Fibroblast of the conjunctiva (primary cell): ENCODE measurements at places on chromosomes 12 and 14.

- DNase-seq: no peak
Observed at GRCh38 chr12:105977652-105978051, 161.1 kb downstream of the NUAK1 start.

GRCh38 chr12:53379389-53380103 is 430 bp upstream of the SP1 start:
- peak; percentile 100 for DNase-seq

- DNase-seq: no peak
Observed at GRCh38 chr12:119691202-119691810, 23.4 kb downstream of the PRKAB1 start.

- DNase-seq: no peak
Observed at GRCh38 chr12:45284096-45284901, 68.4 kb downstream of the ANO6 start.

DNA sequence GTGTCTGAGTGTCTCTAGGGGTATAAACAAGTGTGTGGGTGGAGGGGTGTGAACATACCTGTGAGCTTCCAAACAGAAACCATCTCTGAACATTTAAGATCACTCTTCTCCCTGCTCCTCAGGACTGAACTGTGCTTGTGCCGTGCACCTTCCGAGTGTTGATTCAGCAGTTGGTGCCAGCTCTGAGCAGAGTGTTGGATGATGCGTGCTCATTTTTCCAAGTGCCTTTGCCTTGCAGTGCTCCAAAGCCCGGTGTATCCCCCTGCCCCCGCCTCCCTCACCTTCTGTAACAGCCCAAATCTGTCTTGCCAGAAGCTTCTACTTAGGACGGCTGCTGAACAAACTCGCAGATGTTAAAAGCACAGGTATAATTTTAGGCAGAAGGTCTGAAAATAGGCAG is 4.4 kb downstream of the WSCD2 start:
- no peak for DNase-seq

DNA sequence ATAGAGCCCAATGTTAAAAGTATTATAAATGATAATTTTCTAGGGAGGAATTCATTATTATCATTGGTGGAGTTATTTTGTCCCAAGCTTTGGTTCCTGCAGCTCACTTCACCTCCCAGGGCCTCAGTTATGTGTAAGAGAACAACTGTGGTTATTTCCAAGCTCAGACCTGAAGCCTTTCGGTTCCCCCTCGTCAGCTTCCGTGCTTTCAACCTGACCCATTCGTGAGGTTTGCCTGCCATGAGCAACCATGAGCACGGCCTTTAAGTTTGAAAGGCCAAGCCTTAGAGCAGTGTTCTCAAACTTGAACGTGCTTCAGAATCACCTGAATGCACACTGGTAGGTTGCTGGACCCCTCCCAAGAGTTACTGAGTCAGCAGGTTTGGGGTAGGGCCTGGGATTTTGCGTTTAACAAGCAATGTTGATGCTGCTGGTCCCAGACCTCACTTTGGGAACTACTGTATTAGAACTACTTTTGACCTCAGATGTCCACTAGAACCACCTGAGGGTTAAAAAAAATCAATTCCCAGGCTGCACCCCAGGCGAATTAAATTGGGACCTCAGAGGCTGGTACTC is 133.0 kb upstream of the PRMT8 start:
- no peak for DNase-seq

DNA sequence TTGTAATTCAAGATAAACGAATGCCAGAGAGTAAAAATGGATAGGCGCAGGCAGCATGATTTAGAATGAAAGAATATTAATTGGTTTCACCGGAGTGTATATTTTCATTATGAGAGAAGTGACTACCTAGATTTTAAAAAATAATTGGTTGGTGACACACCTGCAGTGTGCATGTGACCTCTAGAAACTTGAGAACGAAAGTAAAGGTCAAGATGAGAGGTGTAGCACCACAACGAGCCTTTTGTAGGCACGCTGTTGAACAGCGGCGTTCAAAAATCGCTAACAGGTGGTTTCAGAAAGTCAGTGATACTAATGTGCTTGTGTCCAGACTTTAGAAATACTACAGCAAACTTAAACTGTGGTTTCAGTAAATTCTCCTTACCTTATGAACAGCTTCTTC is 123.8 kb downstream of the NPAS3 start:
- DNase-seq: no peak

DNA sequence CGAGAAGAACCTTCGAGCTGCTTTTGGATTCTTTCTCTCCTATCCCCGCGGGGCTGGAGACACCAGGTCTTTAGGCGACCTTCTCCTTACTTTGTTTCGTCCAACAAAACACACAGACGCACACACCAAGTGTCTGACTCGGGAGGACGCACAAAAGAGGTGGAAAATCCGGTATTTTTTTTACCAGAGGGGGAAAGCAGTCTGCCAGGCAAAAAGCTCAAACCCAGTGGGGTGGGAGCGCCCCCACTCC is 2.1 kb downstream of the SIX4 start:
- DNase-seq: no peak

DNA sequence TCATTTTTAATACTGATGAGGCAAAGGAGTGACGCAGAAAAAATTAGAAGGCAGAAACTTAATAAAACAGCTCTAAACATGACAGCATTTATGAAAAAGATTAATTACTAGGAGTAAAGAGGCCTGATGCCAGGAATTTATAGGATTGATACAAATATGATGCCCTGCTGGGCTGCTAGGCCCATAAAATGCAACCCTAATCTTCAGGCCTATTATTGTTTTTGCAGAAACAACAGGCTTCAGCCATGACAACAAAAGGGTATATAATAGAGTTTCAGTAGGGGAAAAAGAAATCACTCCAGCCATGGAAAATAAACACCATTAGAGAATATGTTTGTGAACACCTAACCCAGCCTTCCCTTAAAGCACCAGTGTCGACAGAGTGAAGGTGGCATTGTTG is 50.6 kb downstream of the OTX2 start:
- DNase-seq: no peak

DNA sequence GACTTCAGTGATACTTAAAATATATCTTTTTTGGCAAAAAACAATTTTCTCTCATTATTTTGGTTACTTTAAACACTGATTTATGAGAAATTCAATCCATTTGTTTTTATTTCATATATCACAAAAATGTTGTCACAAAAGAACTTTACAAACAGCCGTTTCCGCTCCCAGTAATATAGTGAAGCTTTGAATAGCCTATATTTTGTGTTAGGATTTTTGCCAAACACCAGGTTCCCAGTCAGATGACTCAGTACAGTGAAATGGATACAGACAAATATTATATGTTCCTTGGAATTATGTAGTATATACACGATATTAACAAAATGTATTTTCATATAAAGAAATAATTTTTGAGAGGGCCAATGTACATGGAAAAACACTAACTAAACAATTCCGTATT is 411.1 kb downstream of the CCER1 start:
- no peak for DNase-seq

DNA sequence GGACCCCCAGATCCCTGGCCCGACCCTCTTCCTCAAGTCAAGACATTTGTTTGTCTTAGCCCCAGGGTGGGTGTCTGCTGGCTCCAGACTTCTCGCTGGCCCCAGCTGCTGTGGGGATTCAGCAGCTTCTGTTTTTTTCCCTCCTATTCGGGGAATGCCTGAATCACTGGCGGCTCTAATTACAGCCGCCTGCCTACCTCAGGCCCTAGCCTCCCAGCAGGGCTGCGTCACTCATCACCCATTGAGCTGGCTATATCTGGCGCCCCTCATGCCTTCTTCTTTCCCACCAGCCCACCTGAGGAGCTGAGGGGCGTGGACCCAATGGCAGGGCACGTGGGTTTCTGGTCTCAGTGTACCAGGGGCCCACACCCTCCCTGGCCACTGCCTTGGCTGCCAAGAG is 10.1 kb downstream of the KRT80 start:
- peak; percentile 30 for DNase-seq

- DNase-seq: no peak
Observed at GRCh38 chr12:15672671-15673270, 116.4 kb downstream of the EPS8 start.

DNA sequence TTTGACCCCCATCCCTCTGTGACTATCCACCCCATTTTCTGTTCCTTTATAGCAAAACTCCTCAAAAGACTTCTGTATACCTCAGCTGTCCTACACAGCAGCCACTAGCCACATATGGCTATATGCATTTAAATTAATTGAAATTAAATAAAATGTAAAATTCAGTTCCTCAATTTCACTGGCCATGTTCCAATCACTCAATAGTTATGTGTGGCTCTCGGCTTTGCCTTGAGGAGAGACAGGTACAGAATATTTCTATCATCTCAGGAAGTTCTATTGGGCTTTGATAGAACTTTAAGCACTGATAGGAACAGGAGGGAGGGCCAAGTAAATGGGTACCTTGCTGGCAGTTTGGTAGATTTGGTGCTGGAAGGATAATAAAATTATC is 280.3 kb upstream of the AMIGO2 start:
- no peak for DNase-seq

DNA sequence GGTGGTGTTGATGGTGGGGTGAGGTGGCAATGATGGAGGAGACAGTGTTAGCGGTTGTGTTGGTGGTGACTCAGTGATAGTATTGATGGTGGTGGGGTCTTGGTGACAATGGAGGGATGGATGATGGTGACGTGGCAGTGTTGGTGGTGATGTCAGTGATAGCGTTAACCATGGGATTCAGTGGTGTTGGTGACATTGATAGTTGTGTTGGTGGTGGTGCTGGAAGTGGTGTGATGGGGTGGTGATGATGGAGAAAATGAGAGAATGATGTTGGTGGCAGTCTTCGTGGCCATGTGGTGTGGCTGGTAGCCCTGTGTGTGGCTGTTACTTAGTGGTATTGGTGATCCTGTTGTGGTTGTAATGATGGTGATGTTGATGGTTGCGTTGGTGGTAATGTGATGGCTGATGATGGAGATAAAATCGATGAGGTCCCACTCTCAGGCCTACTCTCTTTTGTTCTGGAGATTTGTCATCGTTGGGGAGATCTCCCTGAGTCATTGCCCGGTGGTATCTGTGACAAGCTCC is 2.6 kb downstream of the DTX1 start:
- DNase-seq: no peak

DNA sequence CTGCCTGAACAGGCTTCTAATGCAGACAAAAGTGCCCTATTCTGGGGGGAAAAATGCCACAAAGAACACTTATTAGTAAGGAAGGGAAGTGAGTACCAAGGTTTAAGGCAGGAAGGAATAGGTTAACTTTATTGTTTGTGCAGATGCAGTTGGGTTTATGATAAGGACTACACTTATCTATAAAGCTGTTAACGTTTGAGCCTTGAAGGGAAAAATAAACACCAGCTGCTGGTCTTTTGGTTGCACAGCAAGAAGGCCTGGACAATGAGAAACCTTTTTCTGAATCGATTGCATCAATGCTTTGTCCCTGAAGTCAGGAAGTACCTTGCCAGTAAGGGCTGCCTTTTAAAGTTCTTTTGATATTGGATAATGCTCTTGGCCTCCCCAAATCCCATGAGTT is 407.8 kb downstream of the ATP23 start:
- DNase-seq: no peak
